ENCODE measurements at places on chromosomes 1 and 21.
A peak's percentile ranks its signal among the peaks of the same experiment; 100 is the strongest.

DNA sequence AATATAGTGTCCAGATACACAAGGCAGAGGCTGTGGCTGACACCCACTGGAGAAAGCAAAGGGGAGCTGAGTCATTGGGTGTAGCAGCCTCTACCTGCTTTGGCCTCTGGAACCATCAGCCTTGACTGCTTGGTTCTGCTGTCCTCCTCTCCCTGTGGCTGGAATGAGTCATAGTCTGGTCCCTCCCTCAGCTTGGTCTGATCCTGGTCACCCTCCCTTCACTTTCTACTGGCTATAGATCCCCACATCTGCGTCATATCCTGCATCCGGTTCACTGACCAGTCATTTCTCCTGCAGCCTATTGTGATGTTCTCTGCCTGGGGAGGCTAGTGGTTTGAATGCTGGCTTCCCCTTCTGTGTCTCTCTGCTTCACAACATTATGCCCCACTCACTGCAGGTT, 372.8 kb upstream of the DAB1 start:
- DNase-seq = no peak

DNA sequence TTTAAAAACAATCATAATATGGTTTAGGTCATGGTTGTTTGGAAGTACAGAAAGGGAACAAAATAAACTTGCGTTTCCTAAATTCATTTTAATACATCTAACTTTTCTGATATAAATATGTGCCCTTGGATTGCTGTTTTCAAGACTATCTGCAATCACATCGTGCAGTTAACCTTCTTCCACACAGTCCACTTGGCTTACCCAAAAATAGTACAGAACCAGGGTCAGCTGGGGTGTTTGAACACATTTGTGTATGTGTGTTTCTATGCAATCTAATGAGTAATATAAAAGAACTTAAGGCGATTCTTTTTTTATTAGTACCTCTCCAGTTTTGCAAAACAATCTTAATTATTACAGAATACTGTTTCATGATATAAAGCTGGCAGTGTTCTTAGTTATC, 19.9 kb downstream of the SAMSN1 start:
- DNase-seq = no peak

- DNase-seq = no peak
Measured at GRCh38 chr1:119364640-119365039, 3.9 kb upstream of the HAO2 start.

DNA sequence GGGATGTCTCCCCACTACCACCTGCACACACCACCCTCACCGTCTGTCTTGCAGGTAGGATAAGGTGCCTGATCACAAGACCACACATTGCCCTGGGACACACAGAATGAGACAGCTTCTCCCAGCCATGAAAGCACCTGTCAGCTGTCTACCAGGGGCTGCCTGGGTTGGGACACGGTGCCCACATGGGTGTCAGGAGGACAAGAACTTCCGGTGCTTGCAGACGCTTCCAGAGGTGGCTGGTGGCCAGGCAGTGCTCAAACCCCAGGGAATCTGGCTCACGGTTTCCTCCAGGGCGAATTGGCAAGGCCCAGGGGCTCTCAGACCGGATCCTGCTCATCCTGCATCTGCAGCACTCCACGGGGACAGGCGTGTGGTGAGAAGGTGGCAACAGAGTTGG, 182.6 kb upstream of the ARHGEF16 start:
- DNase-seq = no peak

GRCh38 chr1:108617008-108617723, 43.7 kb downstream of the HENMT1 start:
- no peak for DNase-seq

DNA sequence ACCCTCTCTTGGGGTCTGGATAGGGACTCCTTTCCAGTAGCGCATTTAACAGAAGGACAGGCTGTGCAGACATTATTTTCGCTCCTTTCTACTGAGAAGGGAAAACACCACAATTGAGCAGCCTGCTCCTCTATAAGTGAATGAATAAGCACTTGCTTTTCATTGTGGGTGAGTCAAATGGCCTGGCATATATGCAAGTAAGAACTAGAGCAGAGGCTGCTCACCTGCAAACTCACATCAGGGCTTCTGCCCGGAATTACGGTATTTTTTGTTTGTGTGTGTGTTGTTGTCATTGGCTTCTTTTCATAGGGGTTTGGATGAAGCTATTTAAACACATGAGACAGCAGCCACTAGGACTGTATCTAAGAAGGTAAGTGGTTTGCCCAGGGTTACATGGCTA, 200.1 kb upstream of the CAMK1G start:
- DNase-seq = no peak

GRCh38 chr21:33789697-33790096, 125.9 kb downstream of the ATP5PO start:
- DNase-seq = no peak

DNA sequence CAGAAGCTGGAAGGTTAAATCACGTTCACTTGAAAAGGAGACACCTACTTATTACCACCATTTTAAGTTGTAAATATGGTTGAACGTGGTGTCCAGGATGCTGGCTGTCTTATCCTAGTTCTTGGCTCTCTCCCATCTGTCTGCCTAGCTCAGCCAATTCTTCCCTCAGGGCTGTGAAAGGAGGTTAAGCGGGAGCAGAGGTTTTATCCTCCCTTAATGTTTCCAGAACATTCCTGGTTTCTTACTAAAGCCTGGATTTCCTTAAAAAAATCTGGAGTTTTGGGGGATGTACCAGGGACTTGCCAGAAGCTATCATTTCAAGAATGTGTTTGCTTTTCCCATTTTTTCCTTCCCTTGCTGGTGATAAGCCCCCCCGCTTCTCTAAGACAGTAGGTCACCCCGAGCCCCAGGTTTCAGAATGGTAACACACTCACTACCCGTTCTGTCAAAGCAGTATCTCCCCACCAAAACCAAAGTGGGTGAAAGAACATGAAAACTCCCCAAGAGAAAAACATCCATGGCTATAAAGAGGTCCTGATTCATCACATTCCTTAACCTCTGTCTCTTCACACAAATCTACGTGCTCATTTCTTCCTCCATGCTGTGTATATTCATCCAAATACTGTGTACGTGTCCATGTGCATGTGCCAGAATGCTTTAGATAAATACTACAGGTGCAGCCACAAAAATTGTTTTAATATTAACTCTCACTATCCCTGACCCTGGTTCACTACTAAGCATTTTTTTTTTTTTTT, 114.7 kb downstream of the MAP3K21 start:
- no peak for DNase-seq

DNA sequence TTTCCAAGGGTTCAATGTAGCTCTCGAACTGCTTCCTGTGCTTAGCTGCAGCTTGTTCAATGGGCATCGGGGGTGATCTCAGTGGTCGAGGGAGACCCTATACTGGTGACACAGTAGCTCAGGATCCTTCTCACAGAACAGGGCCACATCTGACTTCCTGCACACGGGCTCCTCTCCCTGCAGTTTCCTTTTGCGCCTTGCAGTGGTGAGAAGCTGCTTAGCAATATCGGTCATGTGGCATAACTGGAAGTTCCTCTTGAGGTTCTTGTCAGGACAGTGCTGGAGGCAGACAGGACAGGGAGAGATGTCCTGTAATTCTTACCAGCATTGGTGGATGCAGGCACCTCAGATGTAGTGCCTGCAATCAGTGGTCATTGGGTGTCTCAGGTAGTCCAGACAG, 140.5 kb upstream of the MAP1LC3C start:
- DNase-seq = no peak

DNA sequence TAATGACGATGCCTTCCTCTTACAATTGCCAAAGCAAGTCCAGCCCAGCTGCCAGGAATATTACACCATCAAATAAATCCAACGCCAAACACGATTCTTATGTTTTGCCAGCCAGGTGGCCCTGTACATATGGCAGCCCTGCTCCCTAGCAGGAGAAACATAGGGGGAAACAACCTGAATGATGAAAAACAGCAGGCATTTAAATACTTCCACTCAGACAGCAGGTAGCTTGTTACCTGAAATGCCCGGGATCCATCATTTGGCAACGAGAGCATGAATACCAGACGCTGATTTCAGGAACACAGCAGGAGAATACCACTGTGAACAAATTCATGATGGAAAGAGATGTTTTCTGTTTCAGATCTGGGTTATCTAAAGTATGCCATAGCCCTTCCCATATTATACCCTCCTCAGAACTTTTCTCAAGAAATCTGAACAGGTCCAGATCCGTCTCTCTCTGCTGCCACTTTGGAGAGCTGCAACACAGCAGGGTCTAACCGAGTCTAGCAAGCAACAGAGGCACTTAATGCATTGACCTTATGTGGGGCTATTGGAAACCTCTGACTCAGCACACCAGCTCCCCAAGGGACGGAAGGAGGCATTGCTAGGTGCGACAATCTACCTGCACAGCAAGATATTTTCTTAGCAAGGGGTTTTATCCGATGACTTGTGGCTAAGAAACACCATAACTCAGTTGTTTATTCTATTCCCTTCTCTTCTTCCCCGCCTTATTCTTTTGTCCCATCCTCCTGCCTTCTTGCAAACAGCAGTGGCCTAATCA, 166.3 kb downstream of the BARHL2 start:
- no peak for DNase-seq

DNA sequence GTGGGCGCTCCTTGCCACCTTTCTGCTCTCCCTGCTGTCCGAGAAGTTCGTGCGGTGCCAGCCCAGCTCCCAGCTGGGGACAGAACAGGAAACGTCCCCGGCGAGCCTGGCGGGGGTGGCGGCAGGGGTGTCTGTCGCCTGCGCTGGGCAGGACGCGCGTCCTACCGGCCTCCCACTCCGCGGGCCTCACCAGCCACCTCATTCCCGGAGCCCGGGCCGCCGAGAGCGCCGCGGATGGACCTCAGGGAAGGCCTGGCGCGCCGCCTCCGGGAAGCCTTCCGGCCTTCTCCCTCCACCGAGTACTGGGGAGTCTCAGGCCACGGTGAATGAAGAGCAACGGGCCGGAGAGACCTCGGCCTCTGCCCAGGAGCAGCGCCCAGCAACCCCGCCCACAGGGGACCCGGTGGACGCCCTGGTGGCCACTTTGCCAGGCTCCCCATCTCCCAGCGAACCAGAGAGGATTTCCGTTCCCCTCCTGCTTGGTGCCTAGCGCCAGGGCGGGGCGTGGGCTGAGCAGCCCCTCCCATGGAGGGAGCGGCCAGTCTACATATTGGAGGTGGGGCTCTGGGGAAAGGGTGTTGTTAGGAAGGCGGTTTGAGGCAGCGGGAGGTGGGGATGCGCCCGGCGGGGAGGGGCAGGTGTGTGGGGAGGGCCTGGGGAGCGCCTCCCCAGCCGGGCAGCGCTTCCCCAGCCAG, 9.5 kb upstream of the TNFRSF14 start:
- no peak for DNase-seq

DNA sequence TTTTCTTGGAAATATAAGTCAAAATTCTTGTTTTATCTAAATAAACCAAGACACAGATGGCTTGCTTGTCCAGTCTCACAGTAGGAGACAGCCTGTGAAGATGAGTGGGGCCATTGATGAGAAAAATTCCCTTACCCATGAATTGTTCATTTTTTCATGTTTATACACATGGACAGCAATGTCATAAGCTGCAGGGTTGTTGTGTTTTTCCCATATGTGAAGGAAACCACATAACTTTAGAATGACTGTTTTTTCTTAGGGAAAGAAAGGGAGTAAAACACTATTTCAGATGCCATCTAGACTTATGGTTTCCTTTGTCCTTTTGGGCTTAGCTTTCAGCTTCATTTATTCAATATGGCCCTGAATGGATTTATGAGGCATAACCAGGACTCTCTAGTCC, 622.5 kb upstream of the NR5A2 start:
- no peak for DNase-seq

DNA sequence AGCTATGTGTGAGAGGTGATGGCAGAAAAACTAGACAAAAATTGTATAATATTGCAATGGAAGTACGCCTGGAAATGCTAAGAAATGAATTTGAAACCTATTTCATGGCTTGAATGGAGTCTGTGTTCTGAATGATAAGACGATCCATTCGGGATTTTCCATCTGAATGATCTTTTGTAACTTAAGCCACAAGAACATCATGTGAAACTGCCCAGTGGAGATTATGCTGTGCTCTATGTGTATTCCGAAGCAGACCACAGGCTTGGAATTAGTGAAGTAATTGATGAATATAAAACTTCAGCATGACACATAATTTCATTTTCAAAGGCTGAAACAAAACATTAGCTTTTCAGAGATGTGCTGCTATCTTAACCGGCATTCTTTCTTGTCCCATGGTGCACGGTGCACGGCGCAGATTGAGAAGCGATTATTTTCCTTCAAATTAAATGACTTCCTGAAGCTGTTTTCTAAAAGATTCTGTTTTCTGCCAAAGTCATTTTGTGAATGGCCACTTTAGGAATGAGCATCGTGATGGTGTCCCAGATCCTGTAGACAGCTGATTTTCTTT, 652.9 kb downstream of the PLA2G4A start:
- no peak for DNase-seq

GRCh38 chr1:41678111-41678878, 193.8 kb upstream of the EDN2 start:
- DNase-seq = peak; percentile 60

DNA sequence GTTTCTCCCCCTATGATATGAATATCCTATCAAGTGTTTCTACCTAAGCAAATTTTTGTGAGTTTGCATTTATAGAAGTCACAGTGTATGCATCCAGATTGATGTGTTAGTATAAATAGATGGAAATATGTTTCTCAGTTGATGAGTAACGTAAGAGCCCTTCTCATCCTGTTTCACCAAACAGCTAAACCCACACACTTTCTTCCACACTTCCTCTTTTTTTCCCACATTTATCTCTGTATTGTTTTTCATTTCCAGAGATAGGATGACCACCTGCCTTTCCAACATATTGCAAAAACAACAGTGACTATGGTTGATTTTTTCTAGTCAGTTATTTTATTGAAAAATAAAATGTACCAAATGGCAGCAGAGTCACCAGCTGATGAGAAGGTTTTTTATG, 490.1 kb downstream of the NEGR1 start:
- no peak for DNase-seq

- no peak for DNase-seq
Measured at GRCh38 chr1:200207711-200208126, 180.2 kb downstream of the NR5A2 start.

DNA sequence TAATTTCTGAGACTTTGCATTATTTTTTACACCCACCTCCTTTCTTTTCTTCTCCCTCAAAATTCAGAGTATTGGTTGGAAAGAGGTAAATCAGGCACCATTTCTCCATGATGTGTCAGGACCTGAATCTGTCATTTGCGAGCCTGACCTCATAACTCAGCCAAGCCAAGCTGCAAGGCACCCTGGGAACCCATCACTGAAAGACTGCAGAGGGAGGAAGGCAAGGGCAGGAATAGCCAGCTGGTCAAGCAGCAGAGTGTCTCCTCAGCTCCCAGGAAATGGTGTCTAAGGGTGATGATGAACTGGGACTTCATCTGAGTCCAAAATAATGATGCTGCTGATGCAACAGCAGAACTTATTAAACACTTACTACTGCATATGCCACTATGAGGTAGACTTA, 556.6 kb downstream of the OMA1 start:
- no peak for DNase-seq

GRCh38 chr1:18278946-18279345, 171.3 kb downstream of the IGSF21 start:
- peak; percentile 37 for DNase-seq

DNA sequence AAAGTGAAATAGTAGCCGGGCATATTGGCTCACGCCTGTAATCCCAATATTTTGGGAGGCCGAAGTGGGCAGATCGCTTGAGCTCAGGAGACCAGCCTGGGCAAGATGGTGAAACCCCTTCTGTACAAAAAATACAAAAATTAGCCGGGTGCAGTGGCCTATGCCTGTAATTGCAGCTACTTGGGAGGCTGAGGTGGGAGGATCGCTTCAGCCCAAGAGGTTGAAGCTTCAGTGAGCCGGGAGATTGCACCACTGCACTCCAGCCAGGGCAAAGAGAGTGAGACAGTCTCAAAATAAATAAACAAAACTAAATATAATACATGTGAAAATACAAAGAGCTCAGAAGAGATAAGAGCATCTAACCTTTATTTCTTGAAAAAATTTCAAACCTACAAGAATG, 2.3 kb upstream of the MSTO1 start:
- no peak for DNase-seq

GRCh38 chr1:72056516-72056915, 225.8 kb downstream of the NEGR1 start:
- DNase-seq = no peak

All from NCI-H2171 (cell line).